ENCODE measurements at places on chromosomes 1 and 21.

GRCh38 chr1:243742819-243743218, 107.2 kb downstream of the AKT3 start:
- no peak for DNase-seq

DNA sequence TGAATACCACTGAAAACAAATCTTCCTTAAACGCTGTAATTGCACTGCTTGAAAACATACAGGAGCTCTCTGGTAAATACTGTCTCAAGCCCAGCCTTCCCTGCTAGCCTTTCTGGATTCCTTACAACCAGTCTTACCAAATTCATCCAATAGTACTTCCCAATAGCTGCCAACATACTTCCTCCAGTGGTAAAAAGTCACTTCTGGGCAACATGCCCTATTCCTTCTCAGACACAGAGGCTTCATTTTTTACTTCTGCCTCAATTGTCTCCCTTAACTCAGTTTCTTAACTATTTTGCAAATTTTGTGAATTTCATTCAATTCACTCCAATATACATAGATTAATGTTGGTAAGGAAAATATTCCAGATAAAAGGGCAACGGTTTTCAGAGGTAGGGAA, 166.3 kb downstream of the TBX15 start:
- no peak for DNase-seq

GRCh38 chr1:19317126-19317910, 5.2 kb downstream of the SLC66A1 start:
- no peak for DNase-seq

DNA sequence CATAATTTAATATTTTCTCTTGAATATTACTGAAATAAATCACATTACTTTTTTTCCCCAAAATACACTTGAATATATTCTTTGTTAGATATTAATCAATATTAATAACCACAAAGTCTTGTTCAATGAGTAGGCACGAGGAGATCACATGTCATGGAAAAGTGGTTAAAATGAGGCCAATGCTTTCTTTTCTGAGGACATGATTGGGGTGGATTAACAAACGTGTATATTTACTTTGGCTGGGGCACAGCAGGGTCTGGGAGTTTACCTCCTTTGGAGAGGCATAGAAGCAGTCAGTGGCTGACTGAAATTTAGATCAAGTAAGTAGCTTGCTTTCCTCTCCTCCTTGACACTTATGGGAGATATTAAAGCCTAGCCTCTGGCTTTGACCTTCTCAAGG, 664.3 kb upstream of the B3GALT2 start:
- no peak for DNase-seq

DNA sequence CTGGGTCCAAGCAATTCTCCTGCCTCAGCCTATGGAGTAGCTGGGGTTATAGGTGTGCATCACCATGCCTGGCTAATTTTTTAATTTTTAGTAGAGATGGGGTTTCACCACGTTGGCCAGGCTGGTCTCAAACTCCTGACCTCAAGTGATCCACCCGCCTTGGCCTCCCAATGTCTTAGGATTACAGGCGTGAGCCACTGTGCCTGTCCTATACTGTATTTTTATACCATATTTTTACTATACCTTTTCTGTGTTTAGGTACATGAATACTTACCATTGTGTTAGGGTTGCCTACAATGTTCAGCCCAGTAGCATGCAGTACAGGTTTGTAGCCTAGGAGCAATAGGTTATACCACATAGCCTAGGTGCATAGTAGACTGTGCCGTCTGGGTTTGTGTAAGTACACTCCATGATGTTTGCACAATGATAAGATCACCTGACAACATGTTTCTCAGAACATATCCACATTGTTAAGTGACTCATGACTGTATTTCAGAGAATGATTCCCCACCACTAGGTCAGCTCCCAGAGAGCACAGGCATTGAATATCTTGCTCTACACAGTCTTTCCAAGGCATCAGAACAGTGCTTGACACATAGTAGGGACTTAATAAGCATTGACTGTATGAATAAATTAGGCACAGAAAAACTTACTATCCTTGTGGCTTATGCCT, 6.0 kb upstream of the CITED4 start:
- no peak for DNase-seq

- DNase-seq, result no peak
Observed at GRCh38 chr1:166151804-166152203, 15.0 kb downstream of the FAM78B start.

DNA sequence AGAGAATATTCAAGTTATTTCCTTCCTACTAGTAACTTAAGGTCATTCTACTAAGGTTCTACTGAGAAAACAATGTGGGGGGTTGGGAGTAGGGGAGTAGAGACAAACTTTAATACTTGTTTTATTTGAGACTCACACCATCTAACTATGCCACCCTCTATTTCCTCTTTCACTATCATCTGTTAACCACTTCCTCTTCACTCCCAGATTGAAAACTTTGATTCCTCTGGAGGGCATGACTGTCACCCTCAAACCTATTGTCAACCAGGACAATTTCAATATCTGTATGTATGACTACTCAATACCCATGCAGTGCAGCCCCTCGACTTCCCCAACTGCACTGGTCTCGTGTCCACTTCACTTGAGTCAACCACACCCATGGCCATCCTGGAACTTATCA, 165.6 kb upstream of the POGK start:
- DNase-seq, result no peak

DNA sequence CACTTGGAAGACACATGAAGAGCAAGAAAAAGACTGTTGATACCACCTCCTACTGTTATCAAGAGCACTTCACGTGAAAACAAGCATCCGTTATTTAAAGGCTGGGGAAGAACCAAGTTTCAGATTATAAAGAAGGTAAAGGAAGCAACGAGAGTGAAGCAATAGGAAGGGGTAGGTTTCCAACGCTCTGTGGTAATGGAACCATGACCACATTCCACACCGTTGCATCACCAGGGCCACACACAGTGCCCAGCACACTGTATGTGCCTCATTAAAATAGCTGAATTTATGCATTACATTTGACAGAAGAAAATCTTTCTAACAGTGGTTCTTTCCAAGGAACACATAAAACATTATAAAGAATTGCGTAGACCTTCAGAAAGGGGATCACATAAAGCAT, 435.8 kb downstream of the MRPL39 start:
- DNase-seq, result no peak

DNA sequence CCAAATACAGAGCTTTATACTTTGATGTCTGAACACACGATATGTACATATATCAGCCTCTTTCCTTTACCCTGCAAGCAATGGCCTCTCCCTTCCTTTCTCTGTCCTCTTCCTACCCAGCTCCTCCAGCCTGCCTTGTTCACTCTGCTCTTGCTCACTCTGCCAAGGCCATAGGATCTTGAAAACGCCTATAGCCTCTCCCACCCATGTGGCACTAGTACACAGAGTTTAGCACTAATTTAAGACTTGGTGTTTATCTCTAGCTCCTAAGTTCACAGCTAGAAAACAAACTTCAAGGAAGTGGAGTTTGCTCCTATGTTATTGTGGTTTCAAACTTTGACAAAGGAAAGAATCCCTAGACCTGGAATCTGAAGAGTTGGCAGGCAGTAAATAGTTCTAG, 225.0 kb upstream of the RUNX1 start:
- no peak for DNase-seq

DNA sequence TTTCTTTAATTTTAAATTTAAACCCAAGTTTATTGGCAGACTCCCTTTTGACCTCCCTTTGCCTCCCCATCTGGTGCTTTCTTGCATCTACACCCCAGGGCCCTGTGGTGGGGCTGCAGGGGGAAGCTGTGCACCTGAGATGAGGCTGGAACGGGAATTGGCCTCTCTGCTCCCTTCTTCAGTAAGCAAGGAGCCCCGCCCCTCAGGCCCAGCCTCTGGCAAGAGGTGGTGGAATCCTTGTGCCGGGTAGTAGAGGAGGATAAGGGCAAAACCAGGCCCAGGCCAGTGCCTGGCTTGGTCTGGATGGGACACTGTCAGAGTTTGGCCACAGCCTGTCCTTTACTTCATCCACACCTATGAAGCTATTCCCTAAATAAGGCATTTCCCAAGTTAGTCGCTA, 25.1 kb downstream of the ATP8B2 start:
- no peak for DNase-seq

DNA sequence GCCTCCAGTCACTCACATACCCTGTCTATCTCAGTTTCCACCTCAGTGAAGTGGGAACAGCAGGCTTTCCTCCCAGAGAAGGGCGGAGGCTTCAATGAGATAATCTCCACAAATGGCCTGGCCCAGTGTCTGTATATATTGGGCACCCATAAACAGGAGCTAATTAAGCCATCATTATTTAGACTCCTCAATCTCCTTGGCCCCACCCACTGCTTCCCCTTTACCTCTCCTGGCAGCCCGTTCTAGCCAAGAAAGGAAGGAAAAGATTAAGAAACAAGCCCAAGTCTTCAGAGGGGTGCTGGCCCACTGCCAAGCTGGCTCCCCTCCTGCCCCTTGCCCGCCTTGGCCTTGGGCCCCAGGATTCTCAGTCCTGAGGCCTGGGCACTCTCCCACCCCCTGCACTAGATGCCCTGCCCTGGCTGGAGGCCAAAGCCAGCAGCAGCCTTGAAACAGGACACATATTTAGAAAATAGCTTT, 15.9 kb upstream of the EPB41 start:
- no peak for DNase-seq

DNA sequence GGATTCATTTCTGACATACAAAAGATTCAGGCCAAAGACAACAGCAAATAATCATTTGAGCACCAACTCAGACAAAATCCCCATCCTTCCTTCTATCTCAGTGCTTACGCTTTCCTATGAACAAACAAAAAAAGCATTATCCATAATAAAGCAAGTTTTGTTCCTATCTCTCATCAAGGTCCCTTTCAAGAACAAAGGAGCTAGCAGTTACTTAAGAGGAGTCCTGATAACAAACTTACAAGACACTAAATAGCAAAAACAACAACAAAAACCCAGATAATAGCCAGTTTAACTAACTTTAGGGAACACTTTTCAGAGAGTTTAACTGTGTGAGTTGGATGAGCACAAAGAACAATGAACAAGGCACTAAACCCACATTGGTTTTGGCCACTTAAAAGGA, 10.5 kb downstream of the EVI5 start:
- no peak for DNase-seq

- DNase-seq, result no peak
Observed at GRCh38 chr1:225677350-225678124, 24.6 kb upstream of the ENAH start.

DNA sequence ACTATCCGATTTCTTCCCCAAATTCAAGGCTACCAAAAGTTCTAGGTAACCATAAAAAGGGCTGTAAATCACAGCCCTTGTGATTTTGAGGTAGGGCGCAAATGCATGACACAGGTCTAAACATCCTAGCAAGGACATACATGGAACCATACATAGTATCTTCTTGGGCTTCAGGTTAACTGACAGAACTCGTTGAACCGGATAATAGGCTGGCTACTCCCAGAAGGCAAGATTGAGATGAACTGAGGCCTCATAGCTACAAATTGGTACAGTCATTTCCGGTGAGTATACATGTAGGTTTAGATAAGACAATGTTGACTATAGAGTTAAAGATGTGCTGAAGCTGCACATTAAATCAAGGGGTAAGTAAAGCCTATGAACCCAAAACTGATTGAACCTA, 27.3 kb upstream of the TP53BP2 start:
- no peak for DNase-seq

Data from GM06990 (cell line).